ENCODE measurements at places on chromosomes 6 and 20.

GRCh38 chr6:158064725-158065251, 83.1 kb downstream of the SYNJ2 start:
- DNase-seq = no peak

- no peak for DNase-seq
Measured at GRCh38 chr6:10401004-10401536, 13.8 kb downstream of the TFAP2A start.

- DNase-seq = no peak
Measured at GRCh38 chr6:17352302-17352701, 41.1 kb upstream of the CAP2 start.

GRCh38 chr6:53382421-53382820, 33.7 kb upstream of the ELOVL5 start:
- no peak for DNase-seq

DNA sequence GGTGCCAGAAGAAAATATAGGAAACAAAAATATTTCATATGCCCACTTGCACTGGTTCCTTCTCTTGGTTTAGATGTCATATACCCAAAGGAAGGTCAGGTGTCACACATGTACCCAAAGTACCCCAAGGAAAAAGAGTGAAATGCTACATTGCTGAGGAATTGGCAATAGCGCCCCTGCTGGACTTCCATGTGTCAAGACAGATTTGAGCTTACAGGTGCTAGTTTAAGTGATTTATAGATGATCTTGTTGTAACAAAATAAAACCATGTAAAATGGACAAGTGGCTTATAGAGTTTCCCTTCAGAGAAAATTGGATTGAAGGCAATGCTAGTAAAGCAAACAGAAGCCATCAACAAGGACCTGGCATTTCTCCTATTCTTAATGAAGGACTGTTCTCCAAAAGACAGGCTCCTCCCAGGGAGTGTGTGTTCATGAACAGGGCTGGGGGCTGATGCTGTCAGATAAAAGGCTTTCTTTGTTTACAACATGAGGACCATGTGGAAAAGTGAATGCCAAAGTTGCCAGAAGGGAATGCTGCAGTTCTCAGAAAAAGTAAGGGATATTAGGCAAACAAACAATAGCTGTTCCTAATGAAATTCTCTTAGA, 64.3 kb upstream of the PAK5 start:
- no peak for DNase-seq

DNA sequence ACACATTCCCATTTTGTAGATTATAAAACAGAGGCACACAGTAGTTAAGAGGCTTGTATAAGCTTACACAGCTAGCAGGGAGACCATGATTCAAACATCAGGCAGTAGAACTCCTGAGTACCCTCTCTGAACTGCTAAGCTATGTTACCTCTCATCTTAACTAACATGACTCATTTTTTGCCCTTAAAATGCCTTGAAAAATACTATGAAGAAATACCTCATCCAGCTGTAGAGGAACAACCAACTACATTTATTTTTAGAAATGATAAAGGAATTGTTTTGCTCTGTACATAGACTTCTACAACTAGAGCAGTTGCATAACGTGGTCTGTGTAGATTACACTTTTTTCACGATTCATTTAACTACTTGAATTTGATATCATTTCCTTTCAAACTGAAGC, 102.1 kb downstream of the FLRT3 start:
- no peak for DNase-seq

All from pons (tissue), 1 donor.